Right cardiac atrium (tissue), 5 donors: ENCODE measurements at places on chromosomes 2 and 18.

- DNase-seq, result no peak
These were observed 49.9 kb downstream of the CXCR4 start for GRCh38 chr2:136067897-136068580.

- no peak for DNase-seq
These were observed 28.0 kb downstream of the CNGA3 start for GRCh38 chr2:98374286-98374685.

- no peak for DNase-seq
These were observed 1211.8 kb upstream of the SLC39A10 start for GRCh38 chr2:194445226-194445625.

DNA sequence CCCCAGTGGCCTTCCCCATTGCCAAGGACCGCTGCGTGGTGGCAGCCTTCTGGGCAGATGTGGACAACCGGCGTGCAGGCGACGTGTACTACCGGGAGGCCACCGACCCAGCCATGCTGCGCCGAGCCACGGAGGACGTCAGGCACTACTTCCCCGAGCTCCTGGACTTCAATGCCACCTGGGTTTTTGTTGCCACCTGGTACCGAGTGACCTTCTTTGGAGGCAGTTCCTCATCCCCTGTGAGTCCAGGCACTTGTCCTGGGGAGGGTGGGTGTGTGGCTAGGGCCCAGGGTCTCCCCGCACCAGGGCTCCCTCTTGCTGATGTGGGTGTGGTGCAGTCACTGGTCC lies 31.9 kb downstream of the SNED1 start:
- DNase-seq, result no peak

DNA sequence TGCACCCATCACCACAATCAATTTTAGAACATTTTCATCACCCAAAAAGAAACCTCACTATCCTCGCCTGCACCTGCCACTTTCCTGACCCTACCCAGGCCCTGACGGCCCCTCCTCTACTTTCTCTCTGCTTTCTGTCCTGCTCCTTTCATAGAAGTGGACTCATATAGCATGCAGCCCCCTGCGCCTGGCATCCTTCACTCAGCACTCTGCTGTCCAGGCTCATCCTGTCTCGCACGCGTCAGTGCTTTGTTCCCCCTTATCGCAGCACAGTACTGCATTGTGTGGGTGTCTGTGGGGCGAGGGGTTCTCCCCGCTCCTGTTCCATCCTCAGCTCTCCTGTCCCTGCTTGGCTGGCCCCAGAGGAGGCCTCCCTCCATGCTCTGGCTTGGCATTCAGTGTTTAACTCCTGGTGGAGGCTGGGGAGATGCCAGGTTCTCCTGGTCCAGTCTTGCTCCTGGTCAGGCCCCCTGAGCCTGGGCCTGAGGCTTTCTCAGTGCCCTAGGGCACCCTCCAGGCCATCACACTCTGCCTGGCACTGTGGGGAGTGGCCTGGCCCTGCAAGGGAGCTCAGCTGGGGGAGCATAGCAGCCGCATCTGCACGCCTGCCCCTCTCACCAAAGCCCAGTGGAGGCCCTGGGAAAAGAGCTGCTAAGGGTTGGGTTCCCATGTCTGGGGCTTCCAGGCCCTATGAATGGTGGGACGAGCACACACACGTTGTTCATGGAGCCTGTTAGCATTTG lies 6.6 kb upstream of the TUBB6 start:
- no peak for DNase-seq
